ENCODE measurements at places on chromosomes 1 and 21. TPM values are rescaled to one million over a fixed set of nuclear protein-coding genes. Genes with fewer than 3 reads are reported as not detected.

- no peak overlapping the region for H3K27ac ChIP-seq
- no peaks in the 10 kb centered on the region for H3K4me1 ChIP-seq
- DNase-seq = no peak
- no peaks in the 10 kb centered on the region for H3K36me3 ChIP-seq
- no peaks in the 10 kb centered on the region for H3K27me3 ChIP-seq
- H3K4me3 ChIP-seq = no peak overlapping the region
Observed at GRCh38 chr1:177600936-177601335, 368.9 kb downstream of the SEC16B start.

- H3K4me3 ChIP-seq = no peak overlapping the region
- H3K4me1 ChIP-seq = peaks cover 8% of the 10 kb centered on the region
- DNase-seq = no peak
- no peak overlapping the region for H3K27ac ChIP-seq
- H3K27me3 ChIP-seq = no peaks in the 10 kb centered on the region
Observed at GRCh38 chr1:173871091-173871490, 2.9 kb downstream of the ZBTB37 start.

GRCh38 chr1:57350610-57351009 lies 73.2 kb downstream of the DAB1 start:
- no peaks in the 10 kb centered on the region for H3K36me3 ChIP-seq
- no peak for DNase-seq
- no peaks in the 10 kb centered on the region for H3K4me1 ChIP-seq
- H3K27me3 ChIP-seq = no peaks in the 10 kb centered on the region
- H3K27ac ChIP-seq = no peak overlapping the region

DNA sequence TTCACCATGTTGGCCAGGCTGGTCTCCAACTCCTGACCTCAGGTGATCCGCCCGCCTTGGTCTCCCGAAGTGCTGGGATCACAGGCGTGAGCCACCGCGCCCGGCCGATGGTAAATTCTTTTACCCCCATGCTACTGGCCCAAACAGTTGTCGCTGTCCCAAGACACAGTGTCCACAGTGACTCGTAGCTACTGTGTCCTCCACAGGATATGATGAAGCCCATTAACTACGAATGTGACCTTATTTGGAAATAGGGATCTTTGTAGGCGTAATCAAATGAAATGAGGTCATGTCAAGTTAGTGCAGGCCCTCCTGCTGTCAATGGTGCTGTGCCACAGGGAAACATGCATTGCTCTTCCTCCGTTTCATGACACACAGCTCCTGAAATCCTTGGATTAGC lies 8.5 kb downstream of the FNDC10 start:
- no peaks in the 10 kb centered on the region for H3K27me3 ChIP-seq
- no peak overlapping the region for H3K27ac ChIP-seq
- no peak for DNase-seq

GRCh38 chr1:236535662-236536161 lies 11.9 kb downstream of the LGALS8 start:
- no peak overlapping the region for H3K27ac ChIP-seq
- DNase-seq = no peak
- peaks cover 3% of the 10 kb centered on the region for H3K4me1 ChIP-seq
- no peak overlapping the region for H3K4me3 ChIP-seq

DNA sequence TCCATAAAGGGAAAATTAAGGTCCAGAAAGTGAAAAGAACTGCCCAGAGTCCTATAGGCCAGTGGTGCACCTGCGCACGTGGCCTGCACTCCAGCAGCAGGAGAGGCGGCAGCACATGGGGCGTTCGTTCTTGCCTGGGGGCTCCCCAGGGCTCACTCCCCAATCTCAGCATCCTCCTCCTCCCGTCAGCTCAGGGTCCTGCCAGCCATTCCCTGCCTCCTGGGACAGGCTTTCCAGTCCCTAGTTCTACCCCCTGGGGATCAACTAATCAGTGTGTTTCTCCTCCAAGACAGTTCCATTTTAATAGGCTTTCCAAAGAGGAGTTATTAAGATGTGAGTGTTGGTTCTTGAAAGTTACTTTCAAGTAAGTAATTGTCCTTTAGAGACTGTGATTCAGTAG lies 1.2 kb upstream of the A3GALT2 start:
- H3K36me3 ChIP-seq = no peaks in the 10 kb centered on the region
- no peak overlapping the region for H3K27ac ChIP-seq
- H3K4me3 ChIP-seq = no peak overlapping the region

DNA sequence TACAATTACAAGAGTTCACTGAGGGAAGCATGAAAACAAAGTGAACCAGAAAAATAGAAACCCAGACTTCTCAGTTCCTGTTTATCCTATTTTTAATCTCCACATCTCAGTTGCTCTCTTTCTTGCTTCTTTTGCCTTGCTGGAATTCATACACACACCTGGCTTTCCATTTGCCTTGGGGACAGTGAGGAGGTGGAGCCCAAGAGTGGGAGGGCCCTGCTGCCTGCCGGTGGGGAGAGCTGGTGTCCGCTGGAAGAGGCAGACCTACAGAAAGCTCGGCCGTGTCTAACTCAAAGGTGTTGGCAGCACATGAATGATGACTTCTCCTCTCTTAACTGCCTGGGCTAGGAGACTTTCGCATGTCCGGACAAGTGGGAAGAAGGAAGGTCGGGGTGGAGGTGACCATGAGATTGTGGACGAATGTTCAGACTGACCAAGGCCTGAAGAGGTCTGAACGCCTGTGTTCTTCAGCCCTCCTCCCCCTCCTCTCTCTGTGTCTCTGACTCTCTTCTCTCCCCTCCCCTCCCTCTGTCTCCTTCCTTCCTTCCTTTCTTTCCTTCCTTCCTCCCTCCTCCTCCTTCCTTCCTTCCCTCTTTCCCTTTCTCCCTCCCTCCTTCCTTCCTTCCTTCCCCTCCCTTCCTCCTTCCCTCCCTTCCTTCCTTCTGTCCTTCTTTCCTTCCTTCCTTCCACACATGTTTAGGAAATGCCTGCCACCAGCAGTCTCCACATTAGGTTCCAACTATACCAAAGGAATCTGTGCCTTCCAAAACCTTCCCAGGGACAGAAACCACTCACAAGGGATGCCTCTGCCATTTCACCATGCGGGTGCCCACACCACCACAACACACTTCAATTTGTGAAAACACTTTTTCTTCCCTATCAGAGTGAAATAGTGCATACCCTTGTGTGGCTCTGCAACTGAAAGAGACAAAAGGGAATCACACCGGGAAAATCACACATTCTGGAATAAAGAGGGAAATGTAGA lies 157.3 kb upstream of the RUNX1 start:
- H3K4me3 ChIP-seq = no peak overlapping the region
- peak; percentile 52 for DNase-seq
- H3K27me3 ChIP-seq = no peaks in the 10 kb centered on the region

DNA sequence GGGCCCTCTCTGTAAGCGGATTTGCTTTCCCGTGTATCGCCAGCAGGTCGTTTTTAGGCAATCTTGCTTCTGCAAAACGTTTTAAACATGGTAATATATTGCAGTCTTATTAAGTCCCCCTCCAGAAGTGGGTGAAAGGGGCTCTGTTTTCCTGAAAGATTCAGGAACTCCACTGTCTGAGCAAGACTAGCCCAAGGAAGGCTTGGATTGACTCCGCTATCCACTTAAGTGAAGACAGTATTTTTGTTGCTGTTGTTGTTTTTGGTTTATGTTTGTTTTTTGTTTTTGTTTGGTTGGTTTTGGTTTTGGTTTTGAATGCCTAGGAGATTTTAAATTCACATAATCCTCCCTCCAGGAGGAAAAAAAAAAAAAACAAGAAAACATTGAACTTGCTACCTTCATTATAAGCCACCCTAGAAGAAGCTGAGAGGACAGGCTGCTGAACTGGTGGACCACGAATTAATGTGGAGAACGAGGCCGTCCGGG lies 29.1 kb upstream of the NFIA start:
- peaks cover 8% of the 10 kb centered on the region for H3K4me1 ChIP-seq
- H3K36me3 ChIP-seq = no peaks in the 10 kb centered on the region
- H3K4me3 ChIP-seq = peak overlapping the region; percentile 41

DNA sequence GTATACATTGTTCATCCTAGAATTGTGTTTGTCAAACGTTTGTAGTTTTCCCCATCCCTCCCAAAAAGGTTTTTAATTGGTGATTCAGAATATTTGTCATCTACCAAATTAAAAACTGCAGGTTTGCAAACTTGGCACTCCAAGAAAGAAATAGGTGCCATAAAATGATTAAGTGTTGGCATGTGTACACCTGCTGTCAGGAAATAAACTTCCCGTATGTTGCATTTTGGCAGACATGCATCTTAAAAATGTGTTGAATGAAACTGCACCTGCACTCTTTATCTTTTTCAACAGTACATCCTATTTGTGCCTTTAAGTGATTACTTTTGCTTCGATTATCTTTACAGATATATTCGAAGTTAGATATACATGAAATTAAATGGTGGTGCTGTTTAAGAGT lies 7.3 kb downstream of the B3GALT2 start:
- no peaks in the 10 kb centered on the region for H3K36me3 ChIP-seq
- H3K4me3 ChIP-seq = no peak overlapping the region
- no peak for DNase-seq
- no peaks in the 10 kb centered on the region for H3K27me3 ChIP-seq

- H3K4me1 ChIP-seq = peaks cover 13% of the 10 kb centered on the region
- peak overlapping the region; percentile 47 for H3K4me3 ChIP-seq
- peak; percentile 83 for DNase-seq
- H3K36me3 ChIP-seq = no peaks in the 10 kb centered on the region
Observed at GRCh38 chr1:111738436-111739193, 580 bp downstream of the INKA2 start.

DNA sequence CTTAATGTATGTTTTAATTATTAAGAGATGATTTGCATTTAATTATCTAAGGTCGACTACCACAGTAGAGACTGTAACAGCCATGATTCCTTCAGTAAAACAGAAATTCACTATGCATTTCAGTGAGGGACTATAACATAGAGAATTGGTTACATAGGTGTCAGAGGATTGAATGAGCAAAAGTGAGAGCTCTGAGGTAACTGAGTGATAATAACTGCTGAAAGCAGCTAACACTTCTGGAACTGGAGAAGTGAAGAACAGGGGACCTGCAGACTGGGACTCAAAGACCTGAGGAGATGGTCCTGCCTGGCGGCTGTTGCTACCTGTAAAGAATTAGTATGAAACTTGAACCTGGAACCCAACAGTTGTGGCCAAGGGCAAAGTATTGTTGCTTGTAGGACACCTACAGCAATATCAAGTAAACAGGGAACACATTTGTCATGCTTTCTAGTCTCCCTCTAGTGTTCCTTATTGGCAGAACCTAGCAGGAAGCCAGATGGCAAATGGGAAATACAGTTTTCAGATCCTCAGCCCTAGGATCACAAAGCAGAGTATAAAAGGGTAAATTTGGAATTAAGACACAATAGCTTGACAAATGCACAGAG lies 110.6 kb downstream of the HS2ST1 start:
- no peaks in the 10 kb centered on the region for H3K27me3 ChIP-seq
- DNase-seq = no peak
- H3K36me3 ChIP-seq = no peaks in the 10 kb centered on the region
- no peaks in the 10 kb centered on the region for H3K4me1 ChIP-seq
- H3K27ac ChIP-seq = no peak overlapping the region

- no peaks in the 10 kb centered on the region for H3K27me3 ChIP-seq
- H3K4me1 ChIP-seq = no peaks in the 10 kb centered on the region
- no peaks in the 10 kb centered on the region for H3K36me3 ChIP-seq
- DNase-seq = no peak
- no peak overlapping the region for H3K27ac ChIP-seq
Observed at GRCh38 chr1:119034359-119034758, 46.2 kb upstream of the TBX15 start.

DNA sequence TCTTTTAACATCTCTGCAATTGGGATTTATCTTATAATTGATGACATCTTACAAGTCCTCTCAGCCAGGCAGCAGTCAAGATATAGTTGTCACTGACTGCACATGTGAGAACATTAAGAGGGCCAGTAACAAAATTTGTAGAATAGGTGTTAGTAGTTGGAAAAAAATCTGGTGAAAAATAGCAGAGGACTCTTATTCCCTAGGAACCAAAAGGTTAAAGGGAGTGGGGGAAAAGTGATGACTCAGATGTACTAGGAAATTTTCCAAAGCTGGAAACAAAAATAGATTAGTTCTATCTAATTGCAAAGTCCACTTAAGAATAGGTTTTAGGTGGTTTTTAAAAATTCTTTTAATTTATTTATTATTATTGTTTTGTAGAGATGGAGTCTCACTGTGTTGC lies 3.6 kb downstream of the NUP210L start:
- no peak overlapping the region for H3K27ac ChIP-seq
- H3K4me3 ChIP-seq = no peak overlapping the region
- H3K4me1 ChIP-seq = no peaks in the 10 kb centered on the region
- no peaks in the 10 kb centered on the region for H3K27me3 ChIP-seq

DNA sequence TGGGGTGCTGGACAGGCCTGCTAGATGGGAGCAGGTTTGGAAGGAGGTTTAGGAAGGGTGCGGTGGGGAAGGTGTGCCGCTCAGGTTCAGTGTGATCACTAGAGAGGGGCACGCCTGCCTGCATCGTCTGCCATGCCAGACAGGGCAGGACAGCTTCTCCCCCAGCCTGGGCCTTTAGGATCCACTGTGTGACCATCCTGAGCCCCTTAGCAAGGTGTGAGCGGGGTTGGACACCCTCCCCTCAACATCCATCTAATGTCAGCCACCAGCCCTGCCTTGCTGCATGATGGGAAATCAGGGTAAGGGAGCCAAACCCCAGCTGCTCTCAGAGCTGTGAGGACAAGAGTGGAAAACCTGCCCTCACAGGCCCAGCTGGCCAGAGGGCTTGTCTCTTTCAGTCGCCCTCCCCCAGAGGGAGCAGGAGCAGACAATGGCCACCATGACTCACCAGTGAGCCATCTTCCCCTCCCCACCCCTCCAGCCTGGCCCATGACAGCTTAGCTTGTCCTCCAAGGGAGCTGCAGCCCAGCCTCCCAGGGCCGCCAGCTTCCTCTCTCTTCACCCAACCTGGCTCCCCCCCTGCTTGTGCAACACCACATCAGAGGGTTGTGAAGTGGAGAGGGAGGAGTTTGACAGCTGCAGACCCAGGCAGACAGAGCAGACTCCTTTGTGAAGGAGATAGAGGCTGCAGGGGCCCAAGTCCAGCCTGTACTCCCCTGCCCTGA lies 37.0 kb downstream of the NUAK2 start:
- H3K36me3 ChIP-seq = no peaks in the 10 kb centered on the region
- H3K27ac ChIP-seq = peak overlapping the region; percentile 28
- peak; percentile 90 for DNase-seq
- peaks cover 11% of the 10 kb centered on the region for H3K4me1 ChIP-seq
- H3K27me3 ChIP-seq = no peaks in the 10 kb centered on the region

GRCh38 chr1:178645157-178645807 lies 79.8 kb upstream of the RALGPS2 start:
- H3K27me3 ChIP-seq = no peaks in the 10 kb centered on the region
- peaks cover 4% of the 10 kb centered on the region for H3K4me1 ChIP-seq
- H3K4me3 ChIP-seq = no peak overlapping the region
- H3K27ac ChIP-seq = no peak overlapping the region
- DNase-seq = no peak

GRCh38 chr1:205318231-205318991 lies 3.1 kb downstream of the NUAK2 start:
- no peaks in the 10 kb centered on the region for H3K36me3 ChIP-seq
- H3K4me3 ChIP-seq = no peak overlapping the region

GRCh38 chr1:181090641-181091126 lies 2.2 kb downstream of the IER5 start:
- H3K4me1 ChIP-seq = no peaks in the 10 kb centered on the region
- no peak overlapping the region for H3K27ac ChIP-seq
- peak overlapping the region; percentile 74 for H3K4me3 ChIP-seq
- no peaks in the 10 kb centered on the region for H3K36me3 ChIP-seq

GRCh38 chr21:42233067-42233961 lies 14.4 kb downstream of the ABCG1 start:
- H3K4me1 ChIP-seq = peaks cover 16% of the 10 kb centered on the region
- peak; percentile 45 for DNase-seq
- H3K4me3 ChIP-seq = no peak overlapping the region

The OR2T11 gene
- total RNA-seq = not detected

The SPRR5 gene
- not detected for total RNA-seq

The TDRD10 gene
- 5.2 TPM for total RNA-seq

The NBPF10 gene
- 1.5 TPM for total RNA-seq

The TMPRSS2 gene
- 3.0 TPM for total RNA-seq

The ZNF593OS gene
- total RNA-seq = not detected

The IL22RA1 gene
- 0.40 TPM for total RNA-seq

The SOAT1 gene
- total RNA-seq = 29.6 TPM

The KCNJ9 gene
- not detected for total RNA-seq
